ENCODE measurements at places on chromosomes 6 and 20.
A peak's percentile ranks its signal among the peaks of the same experiment; 100 is the strongest.

GRCh38 chr20:17916433-17916891 is 52.1 kb downstream of the SNX5 start:
- no peak for DNase-seq

GRCh38 chr6:146636481-146636880 is 37.7 kb downstream of the ADGB start:
- no peak for DNase-seq

- no peak for DNase-seq
These were observed 50.1 kb downstream of the EDN3 start for GRCh38 chr20:59350330-59351156.

DNA sequence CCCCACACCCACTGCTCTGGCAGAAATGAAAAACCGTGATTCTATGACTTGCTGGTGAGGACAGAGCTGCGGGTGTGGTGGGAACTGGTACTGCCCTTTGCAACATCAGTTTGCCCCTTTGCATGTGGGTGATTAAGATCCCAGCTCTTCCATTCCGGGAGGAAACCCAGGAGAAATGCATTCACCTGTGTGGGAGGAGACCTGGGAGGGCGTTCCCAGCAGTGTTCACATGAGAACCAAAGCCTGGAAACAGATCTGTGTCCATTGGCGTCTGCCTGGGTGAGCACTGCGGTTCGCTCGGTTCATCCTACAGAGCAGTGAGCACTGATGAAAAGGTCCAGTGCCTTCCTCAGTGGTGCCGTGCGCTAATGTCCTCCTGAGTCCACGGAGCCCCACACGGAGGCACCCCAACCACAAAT is 89.7 kb downstream of the SMOC2 start:
- no peak for DNase-seq

DNA sequence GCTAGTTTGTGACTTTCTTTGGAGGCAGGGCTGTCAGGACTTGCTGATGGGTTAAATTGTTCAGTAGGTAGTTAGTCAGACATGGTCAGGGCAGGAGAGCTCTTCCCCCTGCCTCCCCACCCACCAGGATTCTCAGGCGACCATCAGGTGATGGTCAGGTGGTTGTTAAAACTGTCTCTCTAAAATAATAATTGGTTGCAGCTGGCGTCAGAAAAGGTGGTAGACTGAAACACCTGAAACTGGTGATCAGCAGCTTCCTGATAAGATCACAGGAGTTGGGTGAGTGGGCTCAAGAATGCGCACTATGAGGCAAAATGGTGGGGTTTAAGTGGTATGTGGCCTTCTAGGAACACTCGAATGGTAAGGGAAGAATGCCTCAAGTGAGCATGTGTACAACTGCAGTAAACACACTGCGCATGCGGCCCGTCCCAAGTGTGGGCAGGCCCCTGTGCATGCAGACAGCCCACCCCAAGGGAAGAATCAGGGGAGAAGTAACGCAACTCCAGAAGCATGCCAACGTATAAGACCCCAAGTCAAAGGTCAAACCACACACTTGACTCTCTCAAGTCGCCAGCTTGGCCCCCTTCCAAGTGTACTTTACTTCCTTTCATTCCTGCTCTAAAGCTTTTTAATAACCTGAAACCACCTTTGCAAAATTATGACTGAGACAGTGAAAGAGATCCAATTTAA is 7.9 kb upstream of the BLCAP start:
- no peak for DNase-seq

GRCh38 chr6:52672412-52673025 is 1.6 kb downstream of the TMEM14A start:
- DNase-seq, result no peak

DNA sequence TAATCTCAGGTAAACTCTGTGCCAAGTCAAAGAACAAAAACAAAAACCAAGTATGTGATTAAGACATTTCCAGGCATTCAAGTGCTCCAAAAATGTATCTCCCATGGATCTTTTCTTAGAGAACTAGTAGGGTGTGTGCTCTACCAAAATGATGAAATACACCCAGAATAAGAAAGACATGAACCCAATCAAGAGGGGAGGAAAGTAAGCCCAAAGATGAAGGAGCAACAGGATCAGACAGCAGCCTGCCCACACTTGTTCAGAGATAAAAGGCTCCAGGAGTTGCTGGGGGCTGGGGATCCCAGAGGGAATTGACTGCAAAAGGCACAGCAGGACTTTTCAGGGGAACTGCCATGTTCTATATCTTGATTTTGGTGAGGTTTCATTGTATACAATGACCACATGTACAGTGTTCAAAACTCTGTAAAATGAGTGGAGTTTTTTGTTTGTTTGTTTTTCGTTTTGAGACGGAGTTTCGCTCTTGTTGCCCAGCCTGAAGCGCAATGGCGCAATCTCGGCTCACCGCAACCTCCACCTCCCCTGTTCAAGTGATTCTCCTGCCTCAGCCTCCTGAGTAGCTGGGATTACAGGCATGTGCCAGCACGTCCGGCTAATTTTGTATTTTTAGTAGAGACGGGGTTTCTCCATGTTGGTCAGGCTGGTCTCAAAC is 24.4 kb downstream of the GCM1 start:
- DNase-seq, result no peak

DNA sequence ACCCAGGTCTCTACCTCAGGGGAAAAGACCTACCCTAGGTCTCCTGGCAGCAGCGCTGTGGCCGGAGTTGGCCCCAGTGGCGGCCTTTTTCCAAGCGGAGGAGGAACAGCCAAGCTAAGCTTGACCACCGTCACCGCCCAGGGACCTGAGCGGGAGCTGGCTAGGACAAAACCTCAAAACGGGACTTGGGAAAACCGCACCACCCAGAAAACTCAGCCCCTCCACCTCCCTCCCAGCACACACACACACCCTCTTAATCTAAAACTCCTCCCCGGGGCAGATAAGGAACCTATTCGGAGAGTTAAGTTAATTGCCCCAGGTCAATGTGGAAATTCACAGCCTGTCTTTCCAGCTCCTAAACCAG is 2.7 kb upstream of the TRERF1 start:
- no peak for DNase-seq

DNA sequence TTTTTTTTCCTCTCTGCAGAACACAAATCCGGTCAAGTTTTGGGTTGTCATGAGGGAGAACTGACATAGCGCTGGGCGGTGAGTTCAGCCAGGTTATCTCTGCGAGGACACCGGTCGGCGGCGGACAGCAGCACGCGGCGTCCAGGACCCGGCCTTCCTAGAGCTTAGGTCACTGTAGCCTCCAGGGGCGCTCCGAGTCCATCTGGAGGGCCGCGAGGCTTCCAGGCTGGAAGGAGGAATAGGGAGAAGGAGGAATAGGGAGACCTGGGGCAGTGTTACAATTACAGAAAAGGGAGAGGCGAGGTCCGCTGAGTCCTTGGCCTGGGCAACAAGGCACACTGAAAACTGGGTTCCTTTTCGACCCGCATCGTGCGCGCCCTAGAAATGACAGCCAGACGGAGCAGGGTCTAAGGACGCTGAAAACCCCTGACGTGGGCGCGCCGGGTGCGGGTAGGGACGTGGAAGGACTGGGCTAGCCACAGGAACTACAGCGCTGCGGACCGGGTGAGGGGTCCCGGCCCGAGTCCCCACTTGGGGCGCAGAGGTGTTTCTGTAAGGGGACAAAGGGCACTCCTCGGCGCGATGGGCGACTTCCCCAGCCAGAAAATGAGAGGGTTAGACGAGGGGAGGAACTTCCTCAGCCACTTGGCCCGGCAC is 536 bp upstream of the FNDC1 start:
- peak; percentile 10 for DNase-seq

- no peak for DNase-seq
These were observed 396.5 kb upstream of the CNR1 start for GRCh38 chr6:88562353-88563276.

- DNase-seq, result no peak
These were observed 100.4 kb downstream of the JARID2 start for GRCh38 chr6:15346315-15346714.

DNA sequence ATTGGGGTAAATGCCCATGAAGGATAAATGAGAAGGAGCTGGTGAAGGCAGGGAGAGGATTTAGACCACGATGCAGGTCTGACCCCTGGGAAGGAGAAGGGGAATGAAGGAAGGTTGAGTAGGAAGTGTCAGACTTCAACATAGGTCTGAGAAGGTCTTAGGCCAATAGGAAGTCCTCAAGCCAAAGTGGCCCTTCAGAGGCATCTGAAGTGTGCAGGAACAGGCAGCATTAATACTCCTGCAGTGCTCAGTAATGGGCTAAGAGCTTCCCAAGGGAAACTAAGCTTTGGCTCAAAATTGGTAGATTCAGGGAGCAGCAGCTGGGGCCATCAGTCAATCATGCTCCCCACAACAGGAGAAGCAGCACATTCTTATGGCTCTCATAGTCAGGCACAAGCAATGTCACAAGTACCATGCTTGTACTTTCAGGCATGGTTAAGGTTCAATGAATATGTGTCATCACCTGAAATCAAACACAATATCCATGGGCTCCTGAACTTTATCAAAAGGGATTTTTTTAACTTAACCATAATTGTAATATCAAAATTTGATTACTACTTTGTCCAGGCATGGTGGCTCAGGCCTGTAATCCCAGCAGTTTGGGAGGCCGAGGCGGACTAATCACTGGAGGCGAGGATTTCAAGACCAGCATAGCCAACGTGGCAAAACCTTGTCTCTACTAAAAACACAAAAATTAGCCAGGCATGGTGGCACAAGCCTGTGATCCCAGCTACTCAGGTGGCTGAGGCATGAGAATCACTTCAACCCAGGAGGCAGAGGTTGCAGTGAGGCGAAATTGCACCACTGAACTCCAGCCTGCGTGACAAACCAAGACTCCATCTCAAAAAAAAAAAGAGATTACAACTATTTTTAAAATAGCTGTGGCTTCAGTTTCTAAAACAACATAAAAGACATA is 9.9 kb downstream of the RALGAPA2 start:
- no peak for DNase-seq

DNA sequence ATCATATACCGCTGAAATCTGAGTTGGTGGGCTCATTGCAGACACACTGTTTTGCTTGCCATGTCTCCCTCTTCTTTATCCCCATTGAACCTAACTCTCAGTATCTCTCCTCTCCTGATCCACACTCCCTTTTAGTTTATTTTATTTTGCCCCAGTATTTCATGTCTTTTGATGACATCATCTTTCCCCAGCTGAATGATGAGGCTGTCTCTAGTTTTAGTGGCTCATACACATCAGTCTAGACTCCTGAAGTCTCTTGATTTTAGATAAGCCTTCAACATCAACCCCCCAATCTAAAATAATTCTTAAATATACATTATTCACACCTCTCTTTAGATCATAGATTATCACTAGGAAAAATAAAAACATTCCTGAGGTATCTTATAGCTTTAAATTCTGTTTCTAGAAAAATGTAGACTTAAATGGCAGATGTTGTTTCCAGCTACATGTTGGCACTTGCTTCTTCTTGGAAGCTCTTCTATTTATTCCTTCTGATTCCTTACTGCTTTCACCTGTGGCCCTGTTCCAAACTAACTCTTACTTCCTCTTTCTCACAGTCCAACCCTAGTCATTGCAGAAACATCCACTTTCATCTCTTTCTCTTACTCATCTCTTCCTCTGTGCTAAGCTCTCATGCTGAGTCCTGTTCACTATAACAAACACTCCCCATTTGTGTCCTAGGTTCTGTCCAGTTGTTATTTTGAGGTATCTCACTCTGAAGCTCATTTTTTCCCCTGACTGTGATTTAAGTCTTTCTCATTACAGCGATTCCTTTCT is 191.9 kb upstream of the SLC35B3 start:
- no peak for DNase-seq

- DNase-seq, result no peak
These were observed 40.6 kb upstream of the TGM6 start for GRCh38 chr20:2340136-2340535.

- no peak for DNase-seq
These were observed 1095.2 kb downstream of the GRIK2 start for GRCh38 chr6:102488729-102489128.

DNA sequence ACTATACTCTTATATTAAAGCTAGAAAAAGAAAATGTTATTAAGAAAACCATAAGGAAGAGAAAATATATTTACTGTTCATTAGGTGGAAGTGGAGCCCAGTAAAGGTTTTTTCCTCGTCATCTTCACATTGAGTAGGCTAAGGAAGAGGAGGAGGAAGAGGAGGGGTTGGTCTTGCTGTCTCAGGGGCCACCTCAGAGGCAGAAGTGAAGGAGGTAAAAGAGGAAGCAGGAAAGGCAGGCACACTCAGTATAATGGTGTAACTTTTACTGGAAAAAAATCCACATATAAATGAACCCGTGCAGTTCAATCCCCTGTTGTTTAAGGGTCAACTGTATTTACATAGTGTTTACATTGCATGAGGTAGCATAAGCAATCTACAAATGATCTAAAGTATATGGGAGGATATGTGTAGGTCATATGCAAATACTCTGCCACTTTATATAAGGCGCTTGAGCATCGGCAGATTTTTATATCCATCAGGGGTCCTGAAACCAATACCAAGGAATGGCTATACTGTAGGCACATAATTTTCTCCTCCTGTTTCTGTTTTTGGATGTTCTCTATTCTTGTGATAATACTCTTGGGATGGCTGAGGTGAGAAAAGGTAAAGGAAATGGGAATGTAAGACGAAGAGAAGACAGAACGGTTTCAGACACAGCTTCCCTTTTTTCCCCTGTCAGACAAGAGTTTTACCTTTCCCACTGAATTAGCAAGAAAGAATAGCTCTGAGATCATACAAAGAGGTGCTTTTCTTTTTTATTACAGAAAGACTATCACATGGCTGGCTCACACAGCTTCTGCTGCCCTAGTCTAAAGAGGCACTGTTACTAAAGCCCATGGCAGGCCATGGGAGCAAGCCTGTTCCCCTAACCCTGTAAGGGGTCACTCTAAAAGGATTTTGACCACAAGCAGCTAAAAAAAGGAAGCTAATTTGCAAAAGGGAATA is 59.9 kb downstream of the NUDT3 start:
- DNase-seq, result no peak

- DNase-seq, result no peak
These were observed 39.2 kb downstream of the ANKS1A start for GRCh38 chr6:34928220-34928619.

GRCh38 chr6:156866220-156867015 is 89.2 kb downstream of the ARID1B start:
- no peak for DNase-seq

- DNase-seq, result no peak
These were observed 38.5 kb downstream of the SOD2 start for GRCh38 chr6:159654483-159655098.

- no peak for DNase-seq
These were observed 12.1 kb upstream of the RAMACL start for GRCh38 chr6:166598441-166599138.
